ENCODE measurements at places on chromosomes 7 and 10.

- DNase-seq: peak; percentile 59
Observed at GRCh38 chr7:130141161-130141883, 63.9 kb downstream of the TMEM209 start.

DNA sequence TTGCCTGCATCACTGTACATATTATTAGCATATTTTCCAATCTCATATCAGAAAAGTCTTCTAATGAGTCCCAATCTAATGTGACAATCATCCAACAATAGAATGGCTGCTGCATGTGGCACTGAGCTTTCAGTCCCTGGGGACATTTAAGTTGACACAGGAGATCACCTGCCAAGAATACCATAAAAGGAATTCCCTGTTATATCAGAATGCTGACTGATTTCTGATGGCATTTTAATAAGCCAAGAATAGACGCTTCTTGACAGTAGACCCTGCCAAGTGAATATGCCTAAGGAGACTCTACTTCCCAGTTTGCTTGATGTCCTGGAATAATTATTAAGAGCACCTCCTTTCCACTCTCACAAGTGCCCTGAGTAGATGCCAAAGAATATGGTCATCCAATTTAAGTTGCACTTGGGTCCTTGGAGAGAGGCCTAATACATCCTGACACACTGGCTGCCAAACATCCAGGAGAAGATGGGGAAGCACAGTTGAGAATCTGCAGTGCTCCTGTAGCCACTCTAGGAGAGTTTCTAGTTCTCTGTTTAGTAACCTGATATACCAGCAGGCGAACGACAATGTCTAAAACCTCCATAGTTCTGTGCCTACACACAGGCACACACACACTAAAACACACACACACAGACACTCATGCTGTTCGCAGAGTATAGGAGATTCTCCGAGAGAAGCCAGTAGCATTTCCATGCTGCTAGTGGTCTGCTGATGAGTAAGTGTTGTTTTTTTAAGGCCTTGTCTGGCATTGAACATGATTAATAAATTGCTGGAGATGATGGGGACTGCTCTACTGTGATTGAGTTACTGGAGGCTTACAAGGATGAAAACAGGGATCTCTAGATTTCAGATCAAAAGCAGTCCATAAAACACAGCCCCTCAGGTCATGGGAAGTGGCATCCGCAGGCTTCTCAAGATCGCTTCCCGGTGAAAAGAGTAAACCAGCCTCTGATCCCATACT, 369.6 kb downstream of the KCNMA1 start:
- DNase-seq: no peak

DNA sequence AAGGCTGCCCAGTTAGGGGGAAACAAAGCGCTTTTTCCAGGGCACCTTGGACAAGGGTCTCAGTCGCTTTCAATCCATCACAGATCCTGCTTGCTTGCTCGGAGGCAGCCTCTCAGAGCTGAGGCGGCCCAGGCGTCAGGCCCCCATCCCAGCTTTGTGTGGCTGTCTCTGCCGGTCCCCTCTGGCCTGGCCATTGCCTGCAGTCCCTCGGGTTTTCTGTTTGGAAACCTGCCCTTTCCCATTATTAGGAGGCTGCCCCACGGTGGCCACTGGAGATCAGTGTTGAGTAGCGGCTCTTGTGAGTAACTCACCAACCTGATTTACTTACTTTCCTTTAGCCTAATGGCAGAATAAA, 216.1 kb downstream of the GLRX3 start:
- DNase-seq: no peak

- no peak for DNase-seq
Observed at GRCh38 chr7:134995239-134996096, 9.2 kb downstream of the AGBL3 start.

GRCh38 chr7:27606270-27607209, 56.1 kb downstream of the HIBADH start:
- DNase-seq: no peak

GRCh38 chr10:71736570-71736952, 17.0 kb upstream of the C10orf105 start:
- DNase-seq: no peak

DNA sequence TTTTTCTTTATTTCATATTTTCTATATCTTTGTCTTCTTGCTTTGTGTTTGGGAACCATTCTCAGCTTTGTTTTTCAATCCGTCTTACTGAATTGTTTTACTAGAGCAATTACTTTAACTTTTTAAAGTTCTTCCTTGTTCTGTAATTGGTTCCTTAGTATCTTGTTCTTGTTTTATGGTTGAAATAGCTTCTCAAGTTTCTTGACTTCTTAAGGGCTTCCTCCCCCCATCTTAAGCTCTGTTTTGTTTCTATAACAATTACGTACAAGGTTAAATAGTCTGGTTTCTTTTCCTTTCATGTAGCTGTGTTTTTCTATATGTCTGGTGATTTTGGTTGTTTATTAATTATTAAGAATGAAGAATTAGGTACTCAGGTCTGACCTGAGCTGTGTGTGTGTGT, 158.0 kb downstream of the SDHAF3 start:
- DNase-seq: no peak

DNA sequence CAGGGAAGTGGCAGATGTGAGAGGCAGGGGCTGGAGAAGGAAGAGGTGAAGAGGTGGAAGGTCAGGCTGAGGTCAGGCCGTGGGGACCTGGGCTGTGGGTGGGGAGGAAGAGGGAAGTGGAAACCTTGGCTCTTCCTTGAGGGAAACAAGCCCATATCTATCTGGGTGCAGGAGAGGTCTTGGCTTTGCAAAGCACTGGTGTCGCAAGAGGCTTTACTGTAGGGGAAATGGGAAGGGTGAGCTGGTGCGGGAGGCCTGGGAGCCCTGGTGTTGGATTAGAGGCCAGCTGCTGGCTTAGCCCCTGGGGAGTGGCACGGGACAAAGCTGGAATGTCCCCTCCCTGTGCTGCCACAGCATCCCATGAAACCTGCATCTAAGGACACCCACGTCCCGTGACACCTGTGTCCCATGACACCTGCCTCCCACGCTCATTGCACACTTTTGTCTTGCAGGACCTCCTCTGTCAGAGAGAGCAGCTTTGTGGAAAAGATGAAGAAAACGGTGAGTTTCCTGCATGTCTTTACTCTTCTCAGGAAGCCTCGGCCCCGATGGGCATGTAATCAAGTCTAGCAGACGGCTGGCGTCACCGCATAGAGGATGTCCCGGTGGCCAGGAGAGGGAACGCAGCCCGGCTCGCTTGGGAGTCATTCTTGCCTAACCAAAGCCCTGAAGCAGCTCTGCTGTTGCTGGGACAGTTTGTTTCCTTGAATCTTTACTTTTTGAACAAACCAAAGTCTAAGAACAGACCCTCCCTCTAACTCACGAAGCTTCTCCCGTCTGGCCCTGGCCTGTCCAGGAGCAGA, 22.2 kb downstream of the TMEM120A start:
- DNase-seq: no peak

- no peak for DNase-seq
Observed at GRCh38 chr10:4057725-4058513, 272.9 kb upstream of the KLF6 start.

- no peak for DNase-seq
Observed at GRCh38 chr10:7853890-7854289, 35.6 kb downstream of the TAF3 start.

GRCh38 chr10:53601260-53601875, 828.8 kb upstream of the MBL2 start:
- DNase-seq: no peak

GRCh38 chr7:104903044-104903443, 111.0 kb upstream of the KMT2E start:
- no peak for DNase-seq

GRCh38 chr10:68305854-68306253, 26.0 kb upstream of the HNRNPH3 start:
- DNase-seq: no peak

DNA sequence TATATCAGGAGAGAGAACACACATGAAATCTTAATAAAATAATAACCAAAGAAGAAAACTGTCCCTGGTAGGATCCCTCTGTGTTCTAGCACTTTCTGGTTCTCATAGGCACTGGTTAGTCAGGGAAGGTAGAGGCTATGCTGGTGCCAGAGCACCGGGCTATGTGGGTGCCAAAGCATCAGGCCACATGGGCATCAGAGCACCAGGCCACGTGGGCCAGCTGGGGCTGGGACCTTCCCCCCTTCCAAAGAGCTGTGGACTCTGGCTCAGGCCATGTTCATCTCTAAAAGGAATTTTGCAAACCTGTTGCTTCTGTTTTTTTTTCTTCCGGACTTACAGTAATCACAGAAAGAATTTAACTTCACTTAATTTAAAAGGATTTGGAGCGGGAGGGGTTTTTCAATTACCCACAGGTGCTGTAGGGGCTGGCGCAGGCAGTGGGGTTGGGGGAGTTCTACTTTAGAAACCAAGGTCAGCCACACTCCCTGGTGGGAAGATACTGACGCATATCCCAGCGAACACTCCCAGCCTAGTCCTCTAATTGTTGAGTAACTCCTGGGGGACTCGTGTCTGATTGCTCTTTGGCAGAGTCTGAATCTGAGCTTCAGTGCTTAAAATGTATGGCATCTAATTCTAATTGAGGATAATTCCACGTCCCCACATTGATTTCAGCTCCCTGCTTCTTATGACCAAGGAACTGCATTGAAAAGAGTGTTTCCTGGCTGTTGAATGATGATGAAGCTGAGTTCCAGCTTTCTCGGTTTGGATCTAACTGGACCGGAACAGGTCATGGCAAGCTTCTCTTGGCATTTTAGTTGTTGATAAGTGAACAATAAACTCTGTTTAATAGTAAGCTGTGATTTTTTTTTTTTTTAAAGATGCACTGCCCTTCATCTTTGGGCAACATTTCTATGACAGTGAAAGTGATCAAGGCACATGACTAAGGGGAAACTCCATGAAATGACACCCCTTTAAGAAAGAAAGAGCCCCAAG, 110.7 kb upstream of the FZD8 start:
- no peak for DNase-seq

DNA sequence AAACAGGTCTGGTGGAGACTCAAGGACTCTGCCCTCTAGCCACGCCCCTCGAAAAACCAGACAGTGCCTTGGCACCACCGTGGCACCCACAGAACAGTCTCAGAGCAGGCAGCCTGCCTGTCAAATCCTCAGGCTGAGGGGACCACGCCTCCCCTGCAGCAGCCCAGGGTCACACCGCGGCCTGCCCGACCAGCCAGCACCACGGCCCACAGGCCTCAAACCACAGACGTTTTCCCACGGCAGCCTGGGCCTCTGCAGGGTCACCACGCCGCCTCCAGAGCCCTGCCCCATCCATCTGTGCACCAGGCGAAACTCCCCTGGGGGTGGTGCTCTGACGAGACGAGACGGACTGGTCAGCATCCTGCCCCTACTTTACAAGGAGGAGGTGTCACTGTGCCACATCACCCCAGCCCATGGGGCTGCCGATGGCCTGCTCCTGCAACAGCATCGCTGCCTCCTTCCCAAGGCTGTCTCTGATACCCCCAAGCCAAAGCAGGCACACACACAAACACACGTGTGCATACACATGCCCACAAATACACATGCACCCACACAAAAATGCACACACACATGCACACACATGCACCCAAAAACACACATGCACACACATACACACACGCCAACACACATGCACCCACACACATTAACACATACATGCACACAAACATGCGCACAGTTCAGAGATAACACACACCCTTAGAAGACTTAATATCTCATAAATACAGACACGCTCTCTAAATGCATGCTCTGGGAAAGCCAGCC, 24.6 kb downstream of the PAPOLB start:
- DNase-seq: no peak

GRCh38 chr7:86975914-86976313, 83.5 kb downstream of the ELAPOR2 start:
- DNase-seq: no peak

GRCh38 chr10:101229266-101230182, at the start of gene LBX1:
Gene LBX1, minus strand, starts transcription at chr10:101229463. Its CDS starts 648 bp downstream, at chr10:101228815.
- no peak for DNase-seq

GRCh38 chr7:100584683-100585510, 1.0 kb downstream of the LRCH4 start:
- DNase-seq: no peak

DNA sequence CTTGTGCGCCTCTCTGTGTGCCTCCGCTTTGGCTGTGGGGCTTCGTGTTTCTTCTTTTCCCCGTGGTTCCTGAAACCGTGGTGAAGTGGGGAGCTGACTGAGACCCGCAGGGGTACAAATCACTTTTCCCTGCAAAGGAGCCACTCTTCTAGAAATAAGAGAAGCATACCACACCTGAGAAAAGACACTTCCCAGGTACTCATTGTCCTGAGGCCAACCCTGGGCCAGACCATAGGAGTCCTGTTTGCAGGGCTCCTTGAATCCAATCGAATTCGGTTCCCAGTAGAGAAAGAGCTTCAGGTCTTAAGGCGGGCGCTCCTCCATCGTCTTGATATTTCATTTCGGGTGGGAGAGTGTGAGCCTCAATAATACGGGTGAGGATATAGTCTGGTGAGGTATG, 32.4 kb upstream of the ZNF273 start:
- DNase-seq: no peak

DNA sequence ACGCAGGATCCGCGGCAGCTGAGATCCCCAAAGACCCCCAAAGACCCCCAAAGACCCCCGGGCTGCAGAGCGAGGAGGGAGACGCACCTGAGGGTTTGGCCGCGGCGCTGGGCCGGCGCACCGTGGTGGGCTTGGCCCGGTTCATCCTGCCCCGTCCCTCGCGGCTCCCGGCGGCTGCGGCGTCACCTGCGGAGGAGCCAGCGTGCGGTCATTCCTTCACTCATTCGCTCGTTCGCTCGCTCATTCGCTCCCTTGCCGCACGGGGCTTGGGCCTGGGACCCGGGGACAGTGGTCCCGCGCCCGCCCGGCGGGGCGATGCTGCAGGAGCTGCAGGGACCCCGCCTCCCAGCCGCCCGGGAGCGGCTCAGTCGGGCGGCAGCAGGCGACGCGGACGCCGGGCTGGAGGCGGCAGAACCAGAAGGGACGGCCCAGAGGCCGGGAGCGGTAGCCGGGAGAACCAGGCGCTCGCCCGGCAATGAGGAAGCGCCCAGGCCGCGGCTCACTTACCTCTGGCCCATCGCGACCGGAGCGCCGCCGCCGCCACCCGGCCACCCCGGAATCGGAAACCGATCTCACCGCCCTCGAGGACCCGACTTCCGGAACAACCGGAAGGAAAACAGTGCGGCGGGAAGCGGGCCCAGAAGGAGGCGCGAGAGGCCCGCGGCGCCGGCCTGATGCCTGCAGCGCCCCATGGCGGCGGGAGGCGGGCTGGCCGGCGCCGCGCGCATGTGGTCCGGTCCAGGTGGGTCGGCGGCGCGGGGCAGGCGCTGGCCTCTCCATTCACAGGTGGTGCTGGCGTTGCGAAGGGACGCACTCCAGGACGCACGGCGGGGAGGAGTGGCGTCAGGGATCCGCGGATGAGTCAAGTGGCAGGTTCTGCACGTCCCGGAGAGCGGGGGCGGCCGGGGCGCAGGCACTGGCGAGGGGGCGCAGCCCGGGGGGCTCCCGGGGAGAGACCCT, at the start of gene INTS1:
Gene INTS1, minus strand, starts transcription at position 574 of the 960 bp plus-strand sequence. Its CDS starts 429 bp downstream, at position 145.
- DNase-seq: peak; percentile 87

All from CD4-positive, alpha-beta T cell treated with Interleukin-6 at 100 ng/mL for 8 hours (primary cell).